ENCODE measurements at places on chromosomes 11 and 22.

DNA sequence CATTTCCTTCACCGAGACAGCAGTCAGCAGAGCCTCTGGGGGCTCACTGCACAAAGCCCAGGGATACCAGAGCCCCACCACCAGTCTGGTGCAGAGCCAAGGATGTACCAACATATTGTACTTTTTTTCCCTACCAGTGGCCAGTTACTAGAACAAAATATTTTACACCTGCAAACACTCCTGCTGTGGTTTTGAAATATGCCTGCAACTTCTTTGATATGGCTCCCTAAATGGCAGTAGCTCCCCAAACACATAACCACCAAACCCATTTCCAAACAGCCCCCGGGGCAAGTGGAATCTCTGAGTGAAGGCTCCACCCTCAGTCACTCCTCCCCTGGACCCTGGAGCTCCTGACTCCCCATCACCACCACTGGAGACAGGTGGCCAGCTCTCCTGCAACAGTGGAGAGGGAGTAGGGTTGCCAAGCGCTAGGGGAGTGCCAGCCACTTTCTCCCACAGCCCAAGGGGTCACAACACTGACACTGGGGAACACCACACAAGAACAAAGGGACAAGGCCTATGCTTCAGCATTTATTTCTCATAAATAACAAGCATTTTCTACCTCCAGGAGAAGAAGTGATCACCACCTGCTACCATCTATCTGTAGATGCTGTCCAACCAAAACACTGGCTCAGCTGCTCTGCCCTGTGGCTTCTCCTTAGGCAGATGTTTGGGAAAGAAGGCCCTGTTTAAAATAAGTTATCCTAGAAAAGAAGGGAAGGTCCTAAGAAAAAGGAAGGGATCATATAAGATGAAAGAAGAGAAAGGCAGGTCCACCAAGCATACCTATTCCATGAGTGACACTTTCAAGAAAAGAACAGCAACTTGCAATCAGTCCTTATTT, 15.1 kb downstream of the DGCR2 start:
- DNase-seq = no peak

DNA sequence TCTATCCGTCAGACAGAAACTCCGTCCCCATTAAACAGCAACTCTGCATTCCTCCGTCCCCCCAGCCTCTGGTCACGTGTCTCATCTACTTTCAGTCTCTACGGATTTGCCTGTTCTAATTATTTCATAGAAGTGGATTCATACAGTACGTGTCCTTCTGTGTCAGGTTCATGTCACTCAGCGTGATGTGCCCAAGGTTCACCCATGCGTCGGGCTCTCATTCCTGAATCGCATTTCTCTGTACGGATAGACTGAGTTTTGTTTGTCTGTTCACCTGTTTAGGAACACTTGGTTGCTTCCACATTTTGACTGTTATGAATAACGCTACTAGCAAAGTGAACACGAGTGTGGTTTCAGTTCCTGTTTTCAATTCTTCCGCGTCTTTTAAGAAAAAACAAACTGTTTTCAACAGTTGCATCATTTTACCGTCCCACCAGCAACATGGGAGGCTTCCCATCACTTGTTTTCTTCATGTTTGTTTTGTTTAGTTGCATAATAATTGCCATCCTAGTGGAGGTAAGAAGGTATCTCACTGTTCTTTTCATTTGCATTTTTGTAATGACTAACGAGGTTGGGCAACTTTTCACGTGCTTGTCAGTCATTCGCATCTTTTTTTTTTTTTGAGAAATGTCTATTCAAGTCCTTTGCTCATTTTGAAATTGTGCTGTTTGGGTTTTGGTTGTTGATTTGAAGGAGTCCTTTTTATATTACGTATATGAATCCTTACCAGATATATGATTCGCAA, 8.9 kb upstream of the NLRP6 start:
- no peak for DNase-seq

- no peak for DNase-seq
These were observed 8.0 kb upstream of the NAALADL1 start for GRCh38 chr11:65066315-65066714.

GRCh38 chr11:110862407-110862806, 150.2 kb upstream of the ARHGAP20 start:
- DNase-seq = no peak

DNA sequence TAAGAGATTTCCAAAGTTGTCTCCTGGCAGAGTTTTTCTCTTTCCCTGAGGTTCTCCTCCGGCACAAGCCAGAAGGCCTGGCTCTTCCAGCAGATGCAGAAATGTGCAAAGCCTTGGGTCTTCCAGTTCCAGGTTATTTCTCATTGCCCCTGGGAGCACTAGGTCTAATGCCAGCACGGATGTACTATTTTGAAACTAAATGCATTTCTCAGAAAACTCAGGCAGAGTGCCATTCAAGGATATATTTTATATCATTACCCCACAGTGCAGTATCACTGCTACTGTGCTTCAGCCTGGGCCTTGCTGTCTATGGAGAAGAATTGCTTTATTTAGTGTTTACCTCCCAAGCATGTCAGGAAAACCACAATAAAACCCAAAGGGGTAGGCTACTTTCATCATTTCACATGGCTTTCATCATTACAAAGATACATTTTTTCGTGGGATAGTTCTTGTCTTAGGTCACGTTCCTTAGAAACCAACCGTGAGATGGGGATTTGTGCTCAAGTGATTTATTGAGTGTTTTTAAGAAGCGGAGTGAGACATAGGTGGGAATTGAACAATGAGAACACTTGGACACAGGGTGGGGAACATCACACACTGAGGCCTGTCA, 22.4 kb upstream of the FZD4 start:
- no peak for DNase-seq

DNA sequence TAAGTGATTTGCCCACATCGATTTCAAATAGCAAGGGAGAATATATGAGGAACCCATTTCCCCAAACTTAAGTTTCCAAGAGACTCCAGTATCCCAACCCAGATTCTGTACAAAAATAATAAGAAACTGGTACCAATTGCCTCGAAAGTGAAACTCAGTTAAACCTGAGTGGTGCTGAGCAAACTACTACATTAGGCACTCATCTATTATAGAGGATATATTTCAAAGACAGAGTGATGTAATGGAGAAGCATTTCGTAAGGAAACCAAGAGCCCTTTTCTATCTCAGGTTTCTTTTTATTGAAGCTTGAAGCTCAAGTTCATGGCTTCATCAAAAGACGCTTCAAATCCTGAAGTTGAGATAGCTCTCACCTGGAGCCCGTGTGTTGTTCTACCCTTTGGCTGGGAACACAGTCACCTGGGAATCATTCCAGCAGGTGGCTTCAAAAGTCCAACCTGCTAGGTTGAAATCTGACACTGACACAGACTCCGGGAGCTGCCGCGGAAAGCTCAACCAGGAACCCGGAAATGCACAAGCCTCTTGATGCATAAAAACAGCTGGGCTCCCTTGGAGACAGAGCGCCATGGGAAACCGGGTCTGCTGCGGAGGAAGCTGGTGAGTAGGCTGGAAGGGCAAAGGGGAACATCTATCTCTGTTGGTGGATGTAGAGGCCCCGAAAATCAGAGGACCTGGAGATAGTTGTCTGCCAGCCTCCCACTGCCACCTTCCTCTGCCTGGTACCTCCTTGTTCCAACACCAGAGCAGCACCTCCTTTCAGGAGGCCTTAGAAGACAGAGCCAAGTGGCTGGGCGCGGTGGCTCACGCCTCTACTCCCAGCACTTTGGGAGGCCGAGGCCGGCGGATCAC, at the start of gene C11orf52:
Gene C11orf52 (plus strand): TSS at position 524 of the 867 bp plus-strand sequence. CDS start 60 bp downstream, at position 584.
- no peak for DNase-seq

GRCh38 chr11:35253237-35253636, 114.3 kb downstream of the CD44 start:
- no peak for DNase-seq

- DNase-seq = peak; percentile 39
These were observed 28.8 kb downstream of the IGSF9B start for GRCh38 chr11:133927690-133928627.

GRCh38 chr11:112794331-112794846, 166.8 kb upstream of the NCAM1 start:
- DNase-seq = no peak

DNA sequence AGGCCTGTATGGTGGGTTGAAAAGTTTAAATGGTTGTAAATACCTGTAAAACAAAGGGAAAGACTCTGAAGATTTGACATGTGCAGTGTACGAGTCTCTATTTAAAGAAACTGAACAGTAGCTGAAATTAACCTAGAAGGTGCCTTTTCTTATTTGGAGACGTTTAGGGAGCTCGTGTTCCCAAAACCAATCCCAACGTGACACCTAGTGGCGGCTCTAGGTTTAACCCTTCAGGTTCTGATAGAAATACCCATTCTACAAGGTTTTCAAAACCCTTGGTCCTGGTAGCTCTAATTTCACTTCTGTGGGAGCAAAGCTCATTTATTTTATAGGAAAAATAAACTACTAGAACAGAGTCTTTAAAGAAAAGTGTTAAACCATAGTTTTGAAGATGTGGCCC, 258.3 kb downstream of the LRRC4C start:
- DNase-seq = no peak

- no peak for DNase-seq
These were observed 32.5 kb downstream of the NOX4 start for GRCh38 chr11:89458716-89459115.

DNA sequence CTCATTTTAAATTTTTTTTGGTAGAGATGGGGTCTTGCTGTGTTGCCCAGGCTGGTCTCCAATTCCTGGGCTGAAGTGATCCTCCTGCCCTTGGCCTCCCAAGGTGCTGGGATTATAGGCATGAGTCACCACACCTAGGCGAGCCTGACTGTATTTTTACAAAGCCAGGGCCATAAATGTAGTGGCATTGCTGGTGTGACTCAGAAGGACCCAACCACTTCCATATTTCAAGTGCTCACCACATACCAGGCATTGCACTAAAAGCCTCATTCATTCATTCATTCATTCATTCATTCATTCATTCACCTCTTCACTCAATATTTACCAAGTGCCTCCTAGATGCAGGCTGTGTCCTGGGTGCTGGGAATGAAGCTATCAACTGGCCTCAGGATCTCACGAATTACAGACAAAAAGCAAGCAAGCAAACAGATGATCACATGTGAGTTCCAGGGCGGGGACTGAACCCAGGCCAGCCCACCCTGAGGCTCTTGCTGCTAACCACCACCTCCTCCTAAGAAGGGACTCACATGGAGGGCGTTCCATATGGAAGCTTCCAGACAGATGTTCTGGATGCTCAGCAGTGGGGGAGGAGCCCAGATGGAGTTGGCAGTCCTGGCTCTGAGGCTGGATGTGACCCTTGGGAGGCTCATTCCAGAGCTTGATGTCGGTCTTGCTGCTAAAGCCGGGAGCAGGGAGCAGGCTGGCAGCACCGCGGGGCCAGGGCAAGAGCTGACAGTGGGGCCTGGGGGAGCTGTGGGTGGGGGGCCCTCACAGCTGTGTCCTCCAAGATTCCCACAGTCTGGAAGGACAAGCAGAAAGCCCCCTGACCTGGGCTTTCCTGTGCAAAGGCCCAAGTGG, 158.8 kb downstream of the CTTN start:
- no peak for DNase-seq

- no peak for DNase-seq
These were observed 6.8 kb downstream of the BID start for GRCh38 chr22:17767233-17768065.

DNA sequence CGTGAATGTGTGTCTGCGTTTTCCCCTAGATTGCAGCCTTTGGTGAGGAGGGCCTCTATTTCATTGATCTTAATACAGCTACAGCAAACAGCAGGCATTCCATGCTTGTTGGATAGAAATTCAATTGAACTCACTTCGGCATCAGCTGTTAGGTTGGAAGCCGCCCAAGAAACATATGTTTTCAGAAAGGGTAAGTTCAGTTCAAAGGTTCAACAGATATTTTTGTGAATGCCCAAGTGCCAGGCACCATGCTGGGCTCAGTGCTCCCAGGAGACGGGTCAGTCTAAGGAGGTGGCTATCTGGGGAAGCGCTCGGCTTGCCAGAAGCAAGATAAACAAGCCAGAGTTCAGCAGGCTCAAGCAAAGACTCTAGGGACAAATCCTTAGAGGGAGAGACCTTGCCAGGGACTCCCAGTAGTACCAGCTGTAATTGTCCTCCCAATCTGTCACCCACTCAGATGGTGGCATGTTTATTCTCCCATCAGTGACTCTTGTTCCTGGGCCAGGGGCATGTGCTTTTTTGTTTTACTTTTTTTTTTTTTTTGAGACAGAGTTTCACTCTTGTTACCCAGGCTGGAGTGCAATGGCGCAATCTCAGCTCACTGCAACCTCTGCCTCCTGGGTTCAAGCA, 64.5 kb upstream of the LARGE1 start:
- no peak for DNase-seq

DNA sequence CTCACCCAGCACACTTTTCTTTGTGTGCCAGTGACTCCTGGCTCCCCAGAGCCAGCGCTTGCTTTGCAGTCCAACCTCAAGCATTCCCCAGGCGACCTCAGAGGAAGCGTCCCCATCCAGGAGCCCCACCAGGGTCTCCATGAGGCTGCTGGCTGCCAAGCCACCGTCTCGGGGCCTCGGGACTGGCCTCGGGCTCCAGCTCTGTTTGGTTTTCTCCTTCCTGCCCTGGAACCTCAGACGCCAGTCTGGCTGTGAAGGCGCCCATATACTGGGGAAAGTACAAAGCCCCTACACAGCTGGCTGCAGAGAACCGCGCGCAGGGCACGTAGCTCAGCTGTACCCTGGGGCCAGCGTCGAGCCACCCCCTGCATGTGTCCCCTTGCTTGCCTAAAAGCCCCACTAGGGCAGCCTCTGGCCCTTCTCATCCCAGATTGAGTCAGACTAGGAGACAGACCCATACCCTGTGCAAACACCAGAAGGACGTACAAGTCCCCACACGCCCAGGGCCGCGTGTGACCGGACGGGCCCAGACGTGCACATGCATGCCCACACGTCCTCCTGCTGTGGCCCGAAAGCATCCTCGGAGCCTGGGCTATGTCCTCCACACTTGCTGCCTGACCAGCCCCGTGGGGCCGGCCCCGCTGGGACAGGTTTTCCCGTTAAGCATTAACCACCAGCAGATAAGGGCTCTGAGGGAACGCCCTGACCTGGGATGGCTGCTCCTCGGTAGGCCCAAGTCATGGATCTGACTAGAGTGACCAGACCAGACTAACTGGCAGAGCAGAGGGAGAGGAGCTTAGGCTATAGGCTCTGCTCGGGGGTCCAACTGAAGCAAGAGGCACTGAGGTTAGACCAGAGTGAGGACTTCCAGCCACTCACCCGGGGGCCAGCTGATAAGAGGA, 4.2 kb upstream of the SYT8 start:
- DNase-seq = no peak
